ENCODE measurements at places on chromosomes 2 and 18. TPM values are rescaled to one million over a fixed set of nuclear protein-coding genes. Genes with fewer than 3 reads are reported as not detected.

DNA sequence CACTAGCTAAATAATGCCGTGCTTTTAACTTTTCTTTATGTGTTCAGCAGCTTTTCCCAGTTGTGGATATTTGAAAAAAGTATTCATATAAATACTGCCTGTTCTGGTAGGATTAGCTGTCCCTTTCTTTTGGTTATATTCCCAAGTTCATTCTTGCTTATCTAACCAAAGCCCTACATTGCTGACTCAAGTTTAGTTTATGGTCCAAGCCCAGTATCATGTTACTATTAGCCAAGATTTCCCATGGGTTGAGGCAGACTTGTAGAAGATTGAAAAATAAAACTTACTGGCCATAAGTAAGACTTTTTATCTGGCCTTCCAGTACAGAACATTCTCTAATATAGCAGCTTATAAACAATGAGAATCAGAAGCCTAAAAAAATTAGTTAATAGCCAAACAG lies 49.7 kb upstream of the NFE2L2 start:
- DNase-seq, result no peak

DNA sequence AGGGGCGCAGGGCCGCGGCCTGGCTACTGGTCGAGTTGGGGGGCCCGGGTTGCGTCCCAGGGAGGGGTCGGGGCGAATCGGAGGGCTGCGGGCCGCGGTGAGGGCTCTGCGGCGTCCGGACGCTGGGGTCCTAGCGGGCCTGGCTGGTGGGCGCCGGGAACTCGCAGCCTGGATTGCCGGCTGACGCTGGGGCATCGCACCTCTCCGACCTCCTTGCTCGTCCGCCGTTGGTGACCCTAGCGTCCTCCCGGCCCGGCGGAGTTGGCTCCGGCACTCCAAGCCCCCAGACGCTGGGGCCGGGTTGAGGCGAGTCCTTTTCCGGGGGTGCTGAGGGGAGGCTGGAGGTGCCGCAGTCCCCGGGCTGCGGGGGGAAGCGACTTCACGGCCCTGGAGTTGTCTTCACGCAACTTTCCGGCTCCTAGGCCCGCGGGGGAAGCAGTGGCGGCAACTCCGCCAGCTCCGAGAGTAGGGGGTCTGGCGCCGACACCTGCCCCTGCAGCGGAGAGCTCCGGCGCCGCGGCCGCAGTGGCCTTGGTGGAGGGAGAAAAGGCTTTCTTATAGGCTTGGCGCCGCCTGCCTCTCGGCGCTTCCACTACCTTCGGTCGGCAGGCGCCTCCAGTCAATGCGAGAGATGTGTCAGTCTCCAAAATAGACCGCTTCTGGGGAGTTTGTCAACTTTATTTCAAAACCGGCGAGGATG lies 70.3 kb downstream of the HAUS1 start:
- no peak for DNase-seq

DNA sequence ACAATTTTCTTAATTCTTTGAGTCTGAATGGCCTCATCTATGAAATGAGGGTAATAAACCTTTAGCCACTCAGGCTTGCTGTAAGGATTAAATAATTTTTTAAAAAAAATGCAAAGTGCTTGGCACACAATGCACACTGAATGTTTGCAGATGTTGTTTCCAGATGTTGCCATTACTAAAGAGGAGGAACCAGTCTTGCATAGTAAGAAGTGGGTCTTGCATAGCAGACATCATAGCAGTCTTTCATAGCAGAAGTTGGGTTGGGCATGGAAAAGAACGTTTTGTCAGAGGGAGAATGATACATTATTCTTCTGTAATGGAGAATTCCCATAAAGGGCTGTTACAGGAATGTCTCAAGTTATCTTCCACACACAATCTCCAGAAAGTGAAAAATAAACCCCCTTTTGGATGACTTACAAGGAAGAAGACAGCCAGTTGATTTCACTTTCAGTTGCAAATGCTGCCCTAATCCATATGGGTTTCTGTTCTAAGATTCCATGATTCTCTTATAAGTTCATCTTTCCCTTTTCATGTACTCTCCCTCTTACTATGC lies 327.7 kb downstream of the SUCLG1 start:
- DNase-seq, result no peak

- no peak for DNase-seq
Observed at GRCh38 chr2:208579678-208580077, 173.1 kb downstream of the PTH2R start.

Gene TRIP12
- 256 TPM for total RNA-seq

GRCh38 chr18:8848541-8848940 lies 143.2 kb downstream of the MTCL1 start:
- no peak for DNase-seq

DNA sequence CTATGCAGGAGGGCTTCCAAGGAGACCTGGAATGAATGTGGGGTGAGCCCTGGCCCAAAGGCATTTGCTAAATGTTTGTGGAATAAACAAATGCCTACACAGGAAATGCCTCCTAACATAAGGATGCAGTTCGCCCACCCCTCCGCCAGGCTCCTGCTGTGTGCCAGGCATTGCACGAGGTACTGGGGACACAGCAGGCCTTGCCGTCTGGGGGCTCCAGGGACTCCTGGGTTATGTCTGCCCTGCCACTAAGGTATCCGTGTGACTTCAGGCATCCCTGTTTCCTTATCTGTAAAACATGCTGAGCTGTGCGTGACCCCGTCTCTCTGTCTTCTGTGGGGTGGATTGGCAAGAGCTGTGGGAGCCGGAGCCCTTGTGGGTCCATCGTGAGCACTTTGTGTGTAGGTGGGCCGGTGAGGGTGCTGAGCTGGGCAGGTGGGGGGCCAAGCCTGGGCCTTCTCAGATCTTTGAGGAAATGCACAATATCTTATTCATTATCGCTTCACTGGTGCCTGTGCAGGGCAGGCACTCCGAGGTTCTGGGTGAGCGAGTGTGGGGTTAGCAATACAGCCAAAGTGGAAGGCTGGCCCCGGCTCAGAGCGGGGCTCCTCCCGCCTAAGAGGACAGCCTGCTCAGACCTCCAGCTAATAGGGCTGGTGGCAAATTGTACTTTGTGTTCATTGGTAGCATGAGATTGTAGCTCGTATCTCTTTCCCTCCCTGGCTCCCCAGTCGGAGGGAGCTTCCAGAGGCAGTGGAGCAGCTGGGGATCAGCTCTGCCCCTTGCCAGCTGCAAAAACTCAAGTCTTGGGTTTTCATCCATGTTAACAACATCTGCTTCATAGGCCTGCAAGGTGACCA lies 126.8 kb downstream of the GLI2 start:
- DNase-seq, result no peak

DNA sequence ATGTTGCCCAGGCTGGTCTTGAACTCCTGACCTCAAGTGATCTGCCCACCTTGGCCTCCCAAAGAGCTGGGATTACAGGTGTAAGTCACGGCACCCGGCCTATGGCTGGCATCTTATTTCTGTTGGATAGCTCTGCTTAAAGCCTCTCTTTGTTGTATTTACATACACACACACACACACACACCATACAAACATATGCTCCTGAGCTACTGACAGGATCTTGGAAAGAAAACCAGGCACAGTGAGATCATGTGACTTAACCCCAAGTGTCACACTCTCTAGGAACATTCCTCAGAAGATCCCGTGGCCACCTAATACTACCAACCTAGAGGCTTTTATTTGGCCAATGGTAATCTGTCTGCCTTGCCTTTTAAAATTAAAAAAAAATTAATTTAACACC lies 85.1 kb upstream of the HAAO start:
- DNase-seq, result no peak

Gene CDH19
- 18.6 TPM for total RNA-seq

Gene SERPINB13
- total RNA-seq, result not detected

Gene PLGLB1
- total RNA-seq, result 0.84 TPM

GRCh38 chr18:1062588-1062987 lies 157.9 kb downstream of the ADCYAP1 start:
- no peak for DNase-seq

Gene CYRIA
- 12.2 TPM for total RNA-seq

DNA sequence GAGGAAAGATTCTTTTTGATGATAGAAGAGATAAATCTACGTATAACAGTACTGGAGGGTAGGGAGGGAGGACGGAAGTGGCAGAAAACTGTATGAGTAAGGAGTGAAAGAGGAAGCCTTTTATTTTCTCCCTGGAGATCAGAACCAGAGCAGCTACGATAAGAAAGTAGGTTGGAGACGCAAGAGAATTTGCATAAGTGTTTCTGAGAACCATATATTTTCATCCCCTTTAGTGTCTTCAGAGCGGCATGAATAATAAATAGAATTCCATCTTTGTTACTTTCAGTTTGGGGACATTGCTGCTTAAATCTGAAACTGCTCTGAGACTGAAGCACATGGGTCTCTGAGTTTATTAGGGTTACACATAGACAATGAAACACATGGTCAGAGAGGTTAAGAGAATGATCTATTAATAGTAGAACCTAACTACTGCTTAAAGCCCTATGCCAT lies 230.2 kb upstream of the TNP1 start:
- no peak for DNase-seq

GRCh38 chr2:77521931-77522470 lies at the start of gene LRRTM4:
Gene LRRTM4, minus strand, starts transcription at chr2:77522376.
- DNase-seq, result no peak

DNA sequence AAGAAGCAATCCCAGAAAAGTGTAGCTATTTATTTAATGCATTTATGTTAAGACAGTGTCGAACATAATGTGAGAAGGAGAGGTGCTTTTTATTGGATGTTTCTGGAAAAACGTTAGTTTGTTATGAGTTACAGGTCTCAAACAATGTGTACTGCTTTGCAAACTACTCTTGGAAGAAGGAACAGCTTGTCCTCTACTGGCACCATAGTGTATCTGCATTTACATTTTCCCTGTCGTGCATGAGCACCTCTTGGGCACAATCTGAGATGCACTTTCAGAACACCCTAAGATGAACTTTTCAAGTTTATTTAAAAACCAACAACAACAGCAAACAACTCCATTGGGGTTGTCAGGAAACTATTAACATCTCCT lies 22.8 kb downstream of the CCNYL1 start:
- no peak for DNase-seq

Gene STAT4
- total RNA-seq, result 29.4 TPM

DNA sequence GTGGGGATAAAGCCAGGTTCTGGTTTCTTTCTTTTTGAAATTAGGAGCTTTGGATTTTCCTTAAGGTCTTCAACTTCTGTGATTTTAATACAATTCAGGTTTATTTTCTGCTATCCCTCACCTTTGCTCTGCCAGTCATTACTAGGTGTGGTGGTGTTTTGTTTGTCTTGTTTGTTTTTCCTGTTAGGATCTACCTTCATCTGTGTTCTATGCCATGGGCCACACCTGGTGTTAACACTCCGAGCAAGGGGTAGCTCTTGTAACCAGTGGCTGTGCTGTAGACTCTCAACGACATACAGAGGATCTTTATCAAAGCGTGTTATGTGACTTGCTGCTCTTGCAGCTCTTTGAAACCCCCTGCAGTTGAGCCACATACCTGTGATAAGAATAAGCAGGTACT lies 38.6 kb downstream of the MGAT5 start:
- DNase-seq, result no peak

Gene RUFY4
- total RNA-seq, result not detected

DNA sequence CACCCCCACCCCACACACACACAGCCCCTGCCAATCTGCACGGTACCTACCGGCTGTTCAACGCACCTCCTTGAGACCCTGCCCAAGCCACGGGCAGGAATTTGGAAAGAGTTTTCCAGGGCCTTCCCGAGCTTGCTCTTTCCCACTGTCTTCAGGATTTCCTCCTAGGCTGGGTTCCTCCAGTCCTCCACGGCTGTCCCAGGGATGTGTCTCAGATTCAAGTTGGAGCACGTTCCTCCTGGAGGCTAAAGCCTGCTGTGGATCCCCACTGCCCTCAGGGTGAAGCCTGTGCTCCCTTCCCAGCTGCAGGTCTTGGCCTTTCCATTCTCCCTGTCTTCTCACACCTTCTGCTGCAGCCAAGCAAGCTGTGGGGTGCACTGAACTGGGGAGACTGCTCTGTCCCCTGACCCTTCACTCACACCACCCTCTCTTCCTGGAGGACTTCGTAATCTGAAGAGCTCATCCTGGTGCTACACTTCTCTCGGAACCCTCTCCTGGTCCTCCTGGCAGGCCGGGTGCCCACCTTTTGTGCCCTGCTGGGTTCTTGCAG lies 54.9 kb upstream of the HS6ST1 start:
- no peak for DNase-seq

- no peak for DNase-seq
Observed at GRCh38 chr2:57711991-57712390, 334.6 kb upstream of the VRK2 start.

- no peak for DNase-seq
Observed at GRCh38 chr2:188675391-188676009, 298.7 kb upstream of the COL3A1 start.

Gene DPYSL5
- not detected for total RNA-seq

DNA sequence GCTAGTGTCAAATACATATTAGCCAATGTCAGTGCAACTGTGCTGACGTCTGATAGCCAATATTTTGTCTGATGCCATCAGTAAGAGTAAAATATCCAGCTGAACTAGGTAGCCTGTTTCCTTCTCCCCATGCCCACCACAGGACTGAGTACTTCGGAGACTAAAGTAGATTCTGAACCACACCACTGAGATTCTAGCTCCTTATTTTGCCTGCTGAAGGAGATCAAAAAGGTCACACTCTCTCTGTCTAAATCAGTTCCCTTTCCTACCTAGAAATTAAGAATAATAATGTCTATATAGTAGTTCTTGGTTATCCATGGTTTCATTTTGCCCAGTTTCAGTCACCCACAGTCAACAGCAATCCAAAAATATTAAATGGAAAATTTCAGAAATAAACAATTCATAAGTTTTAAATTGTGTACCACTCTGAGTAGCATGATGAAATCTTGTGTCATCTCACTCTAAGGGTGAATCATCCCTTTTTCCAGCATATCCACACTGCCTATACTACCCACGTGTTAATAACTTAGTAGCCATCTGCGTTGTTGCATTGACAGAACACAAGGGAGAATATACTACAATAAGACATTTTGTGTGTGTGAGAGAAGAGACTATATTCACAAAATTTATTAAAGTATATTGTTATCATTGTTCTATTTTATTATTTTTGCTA lies 1043.3 kb upstream of the PIK3C3 start:
- no peak for DNase-seq

DNA sequence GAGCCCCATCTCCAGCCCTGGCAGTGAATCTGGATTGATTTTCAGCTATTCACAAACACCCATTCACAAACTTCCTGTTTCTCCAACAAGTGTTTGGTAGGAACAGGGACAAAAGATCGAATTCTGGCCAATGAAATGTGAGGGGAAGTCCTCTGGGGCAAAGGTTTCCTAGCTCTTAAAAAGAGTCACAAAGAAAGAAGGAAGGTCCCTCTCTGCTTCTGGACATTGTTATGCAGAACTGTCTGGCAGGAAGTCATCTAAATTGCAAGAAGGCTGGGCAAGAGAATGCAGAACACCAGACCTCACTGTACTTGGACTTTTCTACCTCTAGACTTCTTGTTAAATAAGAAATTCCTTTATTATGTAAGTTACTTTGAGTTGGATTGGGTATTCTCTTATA lies 137.3 kb downstream of the CCDC148 start:
- DNase-seq, result no peak

Gene DSC3
- total RNA-seq, result 0.32 TPM

DNA sequence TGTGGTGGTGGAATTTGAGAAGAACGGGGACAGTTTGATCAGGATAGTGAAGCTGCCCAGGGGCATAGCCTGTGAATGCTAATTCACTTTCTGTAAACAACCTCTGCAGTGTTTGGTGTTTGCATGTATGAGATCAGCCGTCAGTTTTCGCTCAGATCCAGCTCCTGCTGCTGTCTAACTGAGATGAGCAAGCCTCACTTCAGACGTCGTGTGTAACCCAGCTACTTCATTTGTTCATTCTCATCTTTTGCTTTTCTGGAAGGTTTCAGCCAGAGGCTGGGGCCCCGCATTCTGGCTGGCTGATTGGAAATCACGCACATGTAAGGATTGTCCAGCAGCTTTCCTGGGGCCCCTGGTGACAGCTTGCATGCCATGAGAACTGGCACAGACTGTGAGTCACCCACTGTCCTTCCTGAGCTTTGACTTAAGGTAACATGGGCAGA lies 48.9 kb downstream of the LDLRAD4 start:
- DNase-seq, result no peak

GRCh38 chr2:124254621-124255020 lies 229.5 kb downstream of the CNTNAP5 start:
- DNase-seq, result no peak

Data from omental fat pad (tissue), 4 donors.